Naive B cell (primary cell): ENCODE measurements at places on chromosomes 11 and 22. TPM values are rescaled to one million over a fixed set of nuclear protein-coding genes. Genes with fewer than 3 reads are reported as not detected.

GRCh38 chr11:8017894-8018483, 30.9 kb downstream of the EIF3F start:
- peaks cover 74% of the 10 kb centered on the region for H3K27me3 ChIP-seq
- peak overlapping the region; percentile 93 for H3K27ac ChIP-seq
- H3K4me1 ChIP-seq, result peaks cover 12% of the 10 kb centered on the region
- peak overlapping the region; percentile 87 for H3K4me3 ChIP-seq

- no peak overlapping the region for H3K27ac ChIP-seq
- no peaks in the 10 kb centered on the region for H3K36me3 ChIP-seq
- H3K4me1 ChIP-seq, result peaks cover 4% of the 10 kb centered on the region
- H3K4me3 ChIP-seq, result no peak overlapping the region
- peaks cover 12% of the 10 kb centered on the region for H3K27me3 ChIP-seq
These were observed 168.6 kb upstream of the B3GAT1 start for GRCh38 chr11:134580610-134580975.

DNA sequence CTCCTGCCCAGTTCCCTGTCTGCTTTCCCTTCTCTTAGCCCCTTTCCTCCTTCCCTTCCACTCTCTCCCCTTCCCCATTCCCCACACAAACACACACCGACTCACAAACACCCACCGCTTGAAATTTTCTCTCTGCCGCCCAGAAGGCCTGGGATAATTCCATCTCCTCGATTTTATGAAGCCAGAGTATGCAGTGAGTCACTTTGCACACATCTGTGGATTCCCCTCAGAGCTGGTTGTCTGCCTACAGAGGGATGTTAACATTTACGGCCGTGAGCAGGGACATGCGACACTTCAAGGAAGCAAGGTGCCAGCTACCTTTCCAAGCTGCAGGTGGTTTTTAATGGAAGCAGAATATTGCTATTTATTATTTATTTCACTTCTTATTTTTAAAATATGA, 332.0 kb downstream of the TENM4 start:
- H3K4me3 ChIP-seq, result no peak overlapping the region
- no peak for DNase-seq
- H3K27me3 ChIP-seq, result peaks cover 4% of the 10 kb centered on the region
- H3K27ac ChIP-seq, result no peak overlapping the region
- H3K36me3 ChIP-seq, result no peaks in the 10 kb centered on the region

GRCh38 chr22:20107951-20108756, 7.8 kb upstream of the RANBP1 start:
- no peak overlapping the region for H3K4me3 ChIP-seq
- H3K27me3 ChIP-seq, result no peaks in the 10 kb centered on the region
- H3K27ac ChIP-seq, result no peak overlapping the region

DNA sequence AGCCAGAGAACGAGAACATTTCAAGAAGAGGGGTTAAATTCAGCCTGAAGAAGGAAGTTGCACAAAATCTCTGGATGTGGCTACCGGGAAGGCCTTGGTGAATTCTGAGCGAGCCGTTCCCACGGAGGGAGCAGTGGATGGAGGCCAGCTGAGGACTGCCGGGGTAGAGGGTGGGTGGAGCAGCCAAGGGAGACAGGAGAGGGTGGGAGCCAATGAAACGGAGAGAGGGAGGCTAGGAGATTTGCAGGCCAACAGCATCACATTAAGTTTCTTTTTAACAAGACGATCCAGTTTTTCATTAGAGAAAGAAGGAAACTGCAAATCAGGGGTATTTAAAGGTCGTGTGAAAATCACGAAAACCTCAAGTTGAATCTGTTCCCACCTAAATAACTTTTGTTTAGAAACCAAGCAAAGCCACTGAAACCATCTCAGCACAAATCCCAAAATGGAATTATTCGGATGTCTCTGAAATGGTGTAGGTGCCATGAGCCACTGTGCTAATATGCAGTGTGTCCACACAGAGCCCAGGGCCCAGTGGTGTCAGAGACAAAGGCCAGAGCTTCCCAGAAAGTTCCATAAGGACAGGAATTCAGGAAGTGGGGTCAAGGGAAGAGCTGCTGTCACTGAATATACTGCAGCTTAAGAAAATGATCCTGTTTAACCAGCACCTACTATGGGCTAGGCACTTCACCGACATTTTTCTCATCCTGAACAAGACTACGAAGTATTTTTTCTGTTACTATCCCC, 59.7 kb upstream of the SLC35C1 start:
- peaks cover 22% of the 10 kb centered on the region for H3K27me3 ChIP-seq
- no peaks in the 10 kb centered on the region for H3K4me1 ChIP-seq
- no peak overlapping the region for H3K27ac ChIP-seq
- DNase-seq, result no peak

GRCh38 chr22:41334215-41334614, 32.9 kb downstream of the ZC3H7B start:
- no peaks in the 10 kb centered on the region for H3K27me3 ChIP-seq
- no peak overlapping the region for H3K4me3 ChIP-seq
- DNase-seq, result no peak

DNA sequence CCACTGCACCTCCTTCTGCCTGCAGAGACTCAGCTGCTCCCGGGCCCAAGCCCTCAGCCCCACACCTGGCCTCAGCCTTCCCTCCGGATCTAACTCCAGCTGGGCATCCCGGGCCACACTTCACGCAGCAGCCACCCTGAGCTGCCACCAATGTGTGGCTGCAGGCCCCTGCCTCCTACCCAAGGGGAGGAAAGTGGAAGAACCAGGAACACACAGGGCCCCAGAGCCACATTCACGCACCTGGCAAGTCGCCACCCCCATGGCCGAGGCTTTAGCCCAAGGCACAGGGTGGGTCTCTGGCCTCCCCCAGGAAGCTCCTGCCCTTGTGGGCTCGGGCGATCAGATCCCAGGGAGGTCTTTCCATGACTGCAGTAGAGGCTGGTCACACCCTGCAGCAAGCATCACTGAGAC, 345.6 kb downstream of the CTTN start:
- H3K4me3 ChIP-seq, result no peak overlapping the region
- H3K27ac ChIP-seq, result no peak overlapping the region
- peaks cover 5% of the 10 kb centered on the region for H3K36me3 ChIP-seq
- peaks cover 20% of the 10 kb centered on the region for H3K27me3 ChIP-seq

- DNase-seq, result no peak
- no peaks in the 10 kb centered on the region for H3K36me3 ChIP-seq
These were observed 118.2 kb upstream of the CSNK2A3 start for GRCh38 chr11:11471201-11471600.

GRCh38 chr11:27646051-27646818, 54.0 kb downstream of the BDNF start:
- H3K4me3 ChIP-seq, result no peak overlapping the region
- no peak for DNase-seq
- no peak overlapping the region for H3K27ac ChIP-seq
- no peaks in the 10 kb centered on the region for H3K4me1 ChIP-seq
- H3K27me3 ChIP-seq, result no peaks in the 10 kb centered on the region

DNA sequence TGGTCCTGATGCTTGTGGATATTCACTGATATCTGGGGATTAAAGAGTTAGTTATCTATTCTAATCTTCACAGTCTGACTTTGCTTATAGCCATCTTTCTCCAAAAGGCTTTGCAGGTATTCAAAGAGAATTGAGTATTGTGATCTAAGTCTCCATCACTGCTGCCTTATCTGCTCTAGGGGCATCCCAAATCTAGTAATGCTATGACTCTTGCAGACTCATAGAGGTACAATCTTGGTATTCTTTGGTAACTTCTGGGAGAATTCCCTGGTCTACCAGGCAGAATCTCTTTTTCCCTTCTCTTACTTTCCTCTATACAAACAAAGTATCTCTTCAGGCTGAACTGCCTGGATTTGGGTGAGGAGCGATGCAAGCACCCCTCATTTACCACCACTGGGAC, 746.3 kb downstream of the JRKL start:
- no peak for DNase-seq
- no peaks in the 10 kb centered on the region for H3K27me3 ChIP-seq
- no peaks in the 10 kb centered on the region for H3K36me3 ChIP-seq
- no peak overlapping the region for H3K4me3 ChIP-seq
- H3K27ac ChIP-seq, result no peak overlapping the region

DNA sequence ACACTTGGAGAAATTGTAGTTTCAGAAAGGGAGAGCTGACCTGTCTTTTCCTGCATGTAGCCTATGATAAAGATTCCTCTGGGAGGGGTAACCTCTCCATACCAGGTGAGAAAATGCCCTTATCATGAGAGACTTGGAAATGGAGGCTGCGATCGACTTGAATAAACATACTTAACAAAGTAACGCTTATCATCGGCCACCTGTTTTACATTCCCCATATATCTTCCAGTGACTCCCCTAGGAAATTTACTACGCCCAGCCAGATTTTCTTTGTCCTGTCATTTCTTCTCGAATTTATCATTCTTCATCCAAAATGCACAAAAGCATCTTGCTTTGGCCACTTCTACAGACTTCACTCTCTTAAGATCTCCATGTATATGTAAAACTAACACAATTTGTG, 143.5 kb downstream of the CCDC81 start:
- H3K4me1 ChIP-seq, result peaks cover 18% of the 10 kb centered on the region
- DNase-seq, result no peak
- H3K27ac ChIP-seq, result no peak overlapping the region
- H3K27me3 ChIP-seq, result no peaks in the 10 kb centered on the region

OPCML gene
- not detected for polyA plus RNA-seq

- peaks cover 7% of the 10 kb centered on the region for H3K4me1 ChIP-seq
- no peak overlapping the region for H3K27ac ChIP-seq
- no peak for DNase-seq
- peaks cover 8% of the 10 kb centered on the region for H3K36me3 ChIP-seq
These were observed 56.0 kb downstream of the SLC1A2 start for GRCh38 chr11:35363246-35363801.

DNA sequence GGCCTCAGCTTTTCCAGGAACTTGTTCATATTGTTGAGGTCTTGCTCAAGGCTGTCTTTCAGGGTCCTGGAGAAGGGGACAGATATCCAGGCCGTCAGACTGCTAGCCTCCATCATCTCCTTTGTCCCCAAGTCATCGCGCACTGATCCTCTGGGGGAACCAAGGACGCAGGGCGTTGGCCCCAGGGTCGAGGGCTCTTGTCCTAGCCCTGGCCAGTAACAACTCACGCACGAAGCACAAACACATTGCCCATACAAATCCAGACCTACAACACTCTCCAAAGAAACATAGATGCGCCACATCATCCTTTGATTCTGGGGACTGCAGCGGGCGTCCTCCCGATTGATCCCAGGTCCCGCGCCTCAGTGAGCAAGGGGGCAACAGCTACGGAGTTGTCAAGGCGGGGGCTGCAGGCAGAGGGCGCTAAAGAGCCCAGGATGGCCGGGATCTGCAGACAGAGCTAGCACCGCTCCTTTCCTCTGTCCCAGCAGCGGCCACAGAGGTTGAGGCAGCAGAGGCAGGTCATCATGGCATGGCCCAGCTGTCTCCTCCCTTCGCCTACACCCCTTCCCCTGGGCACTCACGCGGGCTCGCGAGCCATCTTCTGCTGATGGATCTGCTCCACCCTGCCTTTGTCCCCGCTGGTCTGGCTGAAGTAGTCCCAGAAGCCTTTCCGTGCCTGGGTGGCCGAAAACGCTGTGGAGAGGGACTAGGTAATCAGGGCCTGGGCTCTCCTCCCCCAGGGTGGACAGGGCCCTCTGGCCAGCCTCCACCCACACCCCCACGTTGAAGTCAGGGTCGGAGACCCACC, 472 bp downstream of the APOA5 start:
- peaks cover 10% of the 10 kb centered on the region for H3K27me3 ChIP-seq
- no peak overlapping the region for H3K27ac ChIP-seq
- peak overlapping the region; percentile 6 for H3K4me3 ChIP-seq
- peaks cover 27% of the 10 kb centered on the region for H3K4me1 ChIP-seq
- H3K36me3 ChIP-seq, result no peaks in the 10 kb centered on the region

UBQLNL gene
- polyA plus RNA-seq, result not detected

HNRNPUL2 gene
- 2.6 TPM for polyA plus RNA-seq

TSKU gene
- not detected for polyA plus RNA-seq

SLC7A4 gene
- not detected for polyA plus RNA-seq

- no peaks in the 10 kb centered on the region for H3K4me1 ChIP-seq
- no peak for DNase-seq
- H3K27ac ChIP-seq, result no peak overlapping the region
- no peaks in the 10 kb centered on the region for H3K36me3 ChIP-seq
- no peaks in the 10 kb centered on the region for H3K27me3 ChIP-seq
These were observed 684.0 kb upstream of the CCDC90B start for GRCh38 chr11:83970061-83970671.

DNA sequence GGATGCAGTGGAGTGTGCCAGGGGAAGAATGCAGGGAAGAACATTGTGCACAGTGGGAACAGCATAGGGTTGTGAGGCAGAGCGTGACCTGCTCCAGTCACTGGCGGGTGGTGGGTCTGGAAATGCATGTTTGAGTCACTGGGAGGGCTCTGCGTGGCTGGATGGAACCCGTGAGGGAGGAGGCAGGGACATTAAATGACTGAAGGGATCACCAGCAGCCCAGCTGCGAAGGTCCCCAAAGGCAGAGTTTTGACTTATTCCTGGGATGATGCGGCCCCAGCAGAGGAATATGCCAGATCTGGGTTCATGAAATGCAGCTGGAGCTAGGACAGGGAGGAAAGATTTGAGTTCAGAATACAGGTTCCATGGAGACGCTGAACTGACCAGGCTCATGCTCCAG, 104.0 kb upstream of the FGF3 start:
- no peak overlapping the region for H3K27ac ChIP-seq
- H3K4me3 ChIP-seq, result no peak overlapping the region
- no peak for DNase-seq
- peaks cover 14% of the 10 kb centered on the region for H3K4me1 ChIP-seq
- H3K36me3 ChIP-seq, result no peaks in the 10 kb centered on the region

NXPE1 gene
- polyA plus RNA-seq, result not detected
